MM.1S (cell line): ENCODE measurements at places on chromosomes 1 and 21.

DNA sequence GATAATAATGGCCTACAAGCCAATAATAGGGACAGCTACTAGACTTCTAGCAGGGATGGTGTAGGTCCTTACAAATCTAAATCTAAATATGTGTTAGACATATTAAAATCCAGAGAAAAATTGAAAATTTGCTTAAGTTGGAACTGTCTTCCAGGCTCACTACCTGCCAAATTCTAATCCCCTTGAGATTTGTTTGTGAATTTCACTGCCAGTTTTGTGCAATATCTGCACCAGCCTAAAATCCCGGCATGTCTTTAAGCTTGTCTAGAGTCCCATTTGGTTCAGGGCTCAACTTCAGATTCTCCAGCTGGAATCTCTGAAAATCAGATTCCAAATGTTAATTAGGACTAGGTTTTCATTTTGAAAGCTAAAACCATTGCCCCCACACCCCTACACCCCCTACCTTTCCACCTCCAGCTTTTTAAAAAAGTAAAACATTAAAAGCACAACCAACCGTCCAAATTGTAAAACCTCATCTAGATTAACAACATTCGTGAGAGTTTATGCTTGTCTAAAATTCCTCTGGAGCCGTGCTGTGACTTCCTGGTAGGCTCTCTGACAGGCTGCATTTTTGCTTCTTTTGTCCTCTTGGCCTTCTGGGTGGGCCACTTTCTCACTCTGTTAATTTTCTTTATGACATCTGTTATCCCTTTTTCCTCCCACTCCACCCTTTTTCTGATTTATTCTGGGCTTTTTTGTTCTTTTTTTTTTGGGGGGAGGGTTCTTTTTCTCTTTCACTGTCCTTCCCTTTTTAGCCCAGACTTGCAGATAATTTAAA lies 348.7 kb downstream of the PAPPA2 start:
- no peak for DNase-seq

DNA sequence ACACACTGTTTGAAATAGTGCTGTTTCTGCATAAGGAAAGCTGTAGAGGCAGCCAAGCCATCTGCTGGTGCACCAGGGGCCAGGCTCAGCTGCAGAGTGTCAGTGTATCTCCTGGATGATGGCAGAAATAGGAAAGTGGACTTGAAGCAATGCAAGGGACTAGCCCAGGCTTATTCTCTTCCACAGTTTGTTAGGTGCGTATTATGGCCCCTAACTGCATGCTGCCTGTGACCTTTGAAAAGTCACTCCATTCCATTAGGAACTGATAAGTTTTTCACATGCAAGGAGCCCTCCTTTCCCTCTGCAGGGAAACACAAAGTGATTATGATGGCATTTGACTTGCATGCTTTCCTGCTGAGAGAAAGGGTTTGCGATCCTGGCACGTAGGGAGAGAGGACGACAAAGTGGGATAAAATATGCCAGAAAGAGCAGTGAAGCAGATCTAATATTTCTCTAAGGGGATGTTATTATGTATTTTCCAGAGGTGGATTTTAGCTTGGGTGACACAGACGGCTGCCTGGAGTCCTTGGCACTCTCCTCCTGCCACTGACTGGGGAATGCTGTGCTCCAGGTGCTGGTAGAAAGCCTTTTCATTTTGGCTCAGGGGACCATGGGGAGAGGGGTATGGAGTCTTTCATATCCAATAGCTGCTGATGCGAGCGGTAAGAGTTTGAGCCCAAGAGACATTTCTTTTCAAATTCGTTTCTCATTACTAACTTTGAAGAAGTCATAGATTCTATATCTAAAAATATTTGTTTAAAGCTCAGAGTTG lies 402.1 kb upstream of the B3GALT2 start:
- DNase-seq, result no peak

DNA sequence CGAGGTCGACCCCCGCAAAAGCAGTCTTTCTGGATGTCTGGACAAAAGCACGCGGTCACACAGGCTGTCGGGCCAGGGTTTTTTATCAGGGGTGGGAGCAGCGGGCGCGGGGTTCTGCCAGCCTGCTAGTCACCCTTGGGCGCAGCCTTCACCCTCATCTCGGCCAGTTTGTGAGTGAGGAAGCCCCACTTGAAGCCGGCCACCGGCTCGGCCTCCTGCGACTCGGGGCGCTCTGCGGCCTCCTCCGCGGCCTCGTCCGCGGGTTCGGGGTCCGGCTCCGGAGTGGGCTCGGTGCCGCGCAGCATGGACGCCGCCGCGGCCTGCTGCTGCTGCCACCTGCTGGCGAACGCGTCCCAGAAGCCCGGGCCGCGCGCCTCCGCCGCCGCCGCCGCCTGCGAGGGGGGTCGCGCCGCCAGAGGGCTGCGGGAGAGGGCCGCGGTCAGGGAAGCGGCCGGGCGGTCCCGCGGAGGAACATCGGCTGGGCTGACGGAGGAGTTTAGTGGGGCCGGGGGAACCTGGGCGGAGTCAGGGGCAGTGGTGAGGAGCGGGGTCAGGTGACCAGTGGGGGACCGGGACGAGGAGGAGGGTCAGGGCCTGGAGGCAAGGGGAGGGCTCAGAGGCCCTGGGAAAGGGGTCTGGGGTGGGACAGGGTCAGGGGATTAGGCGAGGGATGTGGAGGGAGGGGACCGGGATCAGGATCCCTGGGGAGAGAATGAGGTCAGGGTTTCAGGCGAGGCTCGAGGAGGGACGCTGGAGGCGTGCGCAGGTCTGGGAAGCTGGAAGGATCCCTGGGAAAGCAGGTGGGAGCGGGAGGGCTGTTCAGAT lies 4.5 kb downstream of the C1orf232 start:
- peak; percentile 48 for DNase-seq

GRCh38 chr1:178931858-178932551 lies 61.1 kb upstream of the ANGPTL1 start:
- DNase-seq, result no peak

DNA sequence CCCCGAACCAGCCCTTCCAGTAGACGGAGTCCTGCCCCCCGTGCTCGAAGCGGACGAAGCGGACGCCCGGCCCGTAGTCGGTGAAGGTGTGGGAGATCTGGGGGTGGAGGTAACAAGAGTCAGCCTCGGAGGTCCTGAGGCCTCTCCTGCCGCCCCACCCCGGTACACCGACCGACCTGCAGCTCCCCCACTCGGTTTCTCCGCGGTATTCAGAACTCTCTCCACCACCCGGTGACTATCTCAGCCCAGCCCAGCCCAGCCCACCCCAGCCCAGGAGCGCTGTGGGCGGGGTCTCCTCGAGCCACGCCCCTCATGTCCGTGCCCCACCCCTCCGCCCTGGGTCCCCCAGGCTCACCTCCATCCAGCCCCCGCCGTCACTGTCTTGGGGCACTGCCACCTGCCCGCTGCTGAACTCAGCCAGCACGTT lies 5.5 kb downstream of the FBXO2 start:
- DNase-seq, result no peak

- no peak for DNase-seq
These were observed 5.2 kb upstream of the PKNOX1 start for GRCh38 chr21:42969193-42969600.

DNA sequence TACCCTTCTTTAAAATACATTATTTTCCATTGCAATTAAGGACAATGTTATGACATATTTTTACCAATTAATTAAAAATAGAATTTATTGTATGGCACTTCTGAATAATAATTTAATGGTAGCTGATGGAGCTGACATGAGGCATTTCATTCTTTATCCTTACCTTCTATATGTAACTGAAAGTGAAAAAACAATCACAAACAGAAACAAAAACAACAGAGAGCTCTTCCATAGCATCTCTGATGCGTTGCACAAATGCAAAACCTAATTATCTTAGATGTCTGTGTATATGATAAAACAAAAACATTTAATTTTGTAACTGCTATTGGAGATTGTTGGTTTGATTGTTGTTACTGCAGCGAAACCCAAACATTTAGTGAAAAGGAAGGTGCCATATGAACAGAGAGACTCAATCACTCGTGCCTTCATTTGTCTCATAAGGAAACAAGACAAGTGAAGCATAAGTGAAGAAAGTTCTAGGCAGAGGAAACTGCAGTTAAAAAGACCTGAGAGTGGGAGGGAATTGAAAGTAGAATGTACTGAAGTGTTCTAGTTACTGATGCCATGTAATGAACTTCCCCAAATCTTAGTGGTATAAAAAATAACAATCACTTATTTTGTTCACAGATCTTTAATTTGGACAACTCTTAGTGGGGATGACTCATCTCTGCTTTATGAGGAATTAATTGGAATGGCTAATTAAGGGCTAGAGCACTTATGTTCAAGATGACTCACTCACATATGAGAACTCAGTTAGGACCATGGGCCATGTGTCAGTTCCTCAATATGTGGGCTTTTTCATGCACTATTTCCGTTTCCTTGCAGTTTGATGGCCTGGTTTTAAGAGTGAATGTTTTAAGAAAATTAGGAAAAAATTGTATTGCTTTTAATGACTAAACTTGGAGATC lies 245.0 kb upstream of the OLFM3 start:
- peak; percentile 31 for DNase-seq
